Osteoblast (primary cell): ENCODE measurements at places on chromosomes 5 and 9. TPM values are rescaled to one million over a fixed set of nuclear protein-coding genes. Genes with fewer than 3 reads are reported as not detected.

The ECM2 gene
- total RNA-seq: 55.4 and 62.2 TPM in 2 replicates

The TAF11L5 gene
- total RNA-seq: not detected in 2 replicates

The CDKN2B-AS1 gene
- total RNA-seq: 15.2 and 16.5 TPM in 2 replicates

The ARL10 gene
- 8.3 and 14.1 TPM in 2 replicates for total RNA-seq

The PDGFRB gene
- total RNA-seq: 531 and 567 TPM in 2 replicates

The ST8SIA4 gene
- total RNA-seq: 1.4 and 1.8 TPM in 2 replicates

The ZBED3 gene
- 1.1 and 4.7 TPM in 2 replicates for total RNA-seq

The RNF183 gene
- total RNA-seq: not detected in 2 replicates

The FBXO10 gene
- 27.7 and 28.6 TPM in 2 replicates for total RNA-seq

The AQP7 gene
- 0.59 TPM in 1 of 2 replicates, not detected in the other for total RNA-seq

GRCh38 chr5:18544421-18544820, 910.2 kb downstream of the TAF11L14 start:
- H3K4me1 ChIP-seq: no peaks in the 10 kb centered on the region
- no peak overlapping the region for H3K27ac ChIP-seq
- no peak overlapping the region for H3K4me3 ChIP-seq
- no peaks in the 10 kb centered on the region for H3K27me3 ChIP-seq
- DNase-seq: no peak

DNA sequence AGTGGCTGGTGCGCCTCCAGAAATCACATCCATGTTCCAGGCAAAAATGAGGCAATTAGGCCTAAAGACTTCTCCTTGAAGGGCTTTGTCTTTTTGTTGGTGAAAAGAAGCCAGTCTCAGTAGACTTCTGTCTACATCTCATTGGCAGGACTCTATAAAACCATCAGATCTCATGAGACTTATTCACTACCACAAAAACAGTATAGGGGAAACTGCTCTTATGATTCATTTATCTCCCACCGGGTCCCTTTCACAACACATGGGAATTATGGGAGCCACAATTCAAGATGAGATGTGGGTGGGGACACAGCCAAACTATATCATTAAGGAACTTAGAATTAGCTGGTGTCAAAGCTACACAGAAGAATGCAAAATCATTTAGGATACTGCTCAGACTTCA, 77.7 kb upstream of the SNX2 start:
- H3K4me1 ChIP-seq: peaks cover 7% of the 10 kb centered on the region
- H3K36me3 ChIP-seq: no peaks in the 10 kb centered on the region
- H3K4me3 ChIP-seq: no peak overlapping the region
- H3K27me3 ChIP-seq: no peaks in the 10 kb centered on the region
- no peak overlapping the region for H3K27ac ChIP-seq
- no peak for DNase-seq

DNA sequence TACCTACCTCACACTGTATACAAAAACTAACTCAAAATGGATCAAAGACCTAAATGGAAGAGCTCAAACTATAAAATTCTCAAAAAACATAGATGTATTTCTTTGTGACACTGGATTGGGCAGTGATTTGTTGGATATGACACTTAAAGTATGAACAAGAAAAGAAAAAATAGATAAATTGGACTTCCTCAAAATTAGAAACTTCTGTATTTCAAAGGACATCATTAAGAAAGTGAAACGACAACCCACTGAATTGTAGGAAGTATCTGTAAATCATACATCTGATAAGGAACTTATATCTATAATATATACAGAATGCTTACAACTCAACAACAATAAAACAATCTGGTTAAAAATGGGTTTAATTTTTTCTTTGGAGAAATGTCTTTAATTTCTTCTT, 96.7 kb downstream of the NRG2 start:
- H3K36me3 ChIP-seq: no peaks in the 10 kb centered on the region
- H3K27me3 ChIP-seq: peaks cover 36% of the 10 kb centered on the region
- no peaks in the 10 kb centered on the region for H3K4me1 ChIP-seq
- DNase-seq: no peak
- H3K27ac ChIP-seq: no peak overlapping the region

- H3K4me3 ChIP-seq: no peak overlapping the region
- no peak overlapping the region for H3K27ac ChIP-seq
- H3K27me3 ChIP-seq: no peaks in the 10 kb centered on the region
- no peak for DNase-seq
- peaks cover 6% of the 10 kb centered on the region for H3K4me1 ChIP-seq
Measured at GRCh38 chr5:96817506-96817905, 9.8 kb upstream of the ERAP1 start.

- peaks cover 7% of the 10 kb centered on the region for H3K27me3 ChIP-seq
- H3K4me3 ChIP-seq: no peak overlapping the region
- no peak overlapping the region for H3K27ac ChIP-seq
- H3K4me1 ChIP-seq: no peaks in the 10 kb centered on the region
- peak; percentile 80 for DNase-seq
- H3K36me3 ChIP-seq: no peaks in the 10 kb centered on the region
Measured at GRCh38 chr5:171462136-171462927, 42.9 kb downstream of the FGF18 start.

DNA sequence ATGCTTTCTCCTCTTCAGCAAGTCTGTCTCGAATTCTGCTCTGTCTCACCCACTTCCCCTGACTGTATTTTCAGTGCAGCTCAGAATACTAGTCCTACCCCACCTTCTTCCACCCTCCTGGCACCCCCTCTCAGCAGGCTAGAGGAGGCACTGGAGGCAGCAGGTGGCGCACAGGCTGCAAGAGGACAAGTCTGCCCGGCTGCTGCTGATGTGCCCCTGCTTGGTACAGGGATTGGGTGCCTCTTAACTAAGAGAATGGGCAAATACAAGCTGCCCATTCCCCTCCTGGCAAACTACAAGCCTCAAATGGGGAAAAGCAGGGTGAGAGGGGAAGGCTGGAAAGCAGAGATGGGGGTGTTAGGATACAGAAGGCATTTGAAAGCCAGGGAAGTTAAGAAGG, 5.1 kb downstream of the TLN1 start:
- H3K27me3 ChIP-seq: no peaks in the 10 kb centered on the region
- no peak for DNase-seq
- H3K36me3 ChIP-seq: peaks cover 44% of the 10 kb centered on the region
- peaks cover 52% of the 10 kb centered on the region for H3K4me1 ChIP-seq
- H3K27ac ChIP-seq: peak overlapping the region; percentile 87
- peak overlapping the region; percentile 90 for H3K4me3 ChIP-seq

- H3K27ac ChIP-seq: no peak overlapping the region
- no peaks in the 10 kb centered on the region for H3K36me3 ChIP-seq
- peaks cover 15% of the 10 kb centered on the region for H3K4me1 ChIP-seq
- no peaks in the 10 kb centered on the region for H3K27me3 ChIP-seq
Measured at GRCh38 chr5:83255268-83255667, 177.9 kb downstream of the XRCC4 start.

- H3K36me3 ChIP-seq: no peaks in the 10 kb centered on the region
- DNase-seq: no peak
- no peak overlapping the region for H3K27ac ChIP-seq
Measured at GRCh38 chr9:125638239-125639045, 68.6 kb downstream of the MAPKAP1 start.

DNA sequence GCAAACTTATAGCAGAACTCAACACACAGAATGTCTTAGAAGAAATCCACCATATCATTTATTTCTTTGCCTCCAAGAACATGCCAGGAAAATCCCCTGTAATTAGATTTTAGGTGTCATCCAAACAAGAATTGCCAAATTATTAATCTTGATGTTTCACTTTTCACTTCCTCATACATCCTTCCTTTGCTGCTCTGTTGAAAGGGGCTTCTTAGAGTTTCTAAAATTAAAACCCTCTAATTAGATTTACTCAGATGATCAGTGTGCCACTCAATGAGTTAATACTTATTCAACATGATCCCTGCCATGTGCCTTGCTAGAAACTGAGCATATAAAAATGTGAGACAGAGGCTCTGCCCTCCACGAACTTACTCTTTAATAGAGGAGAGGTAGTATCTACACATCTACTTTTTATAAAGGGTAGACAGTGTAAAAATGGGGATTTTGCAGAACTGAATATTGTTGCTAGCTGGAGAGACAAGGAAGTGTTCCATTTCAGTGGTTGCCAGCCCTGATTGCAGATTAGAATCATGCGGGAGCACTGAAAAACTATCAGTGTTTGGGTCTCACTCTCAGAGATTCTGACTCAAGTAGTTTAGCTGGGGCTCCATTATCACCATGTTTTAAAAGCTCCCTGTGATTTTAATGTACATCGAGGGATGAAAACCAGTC, 498.4 kb downstream of the TLE4 start:
- peaks cover 13% of the 10 kb centered on the region for H3K4me1 ChIP-seq
- no peak overlapping the region for H3K4me3 ChIP-seq
- H3K27me3 ChIP-seq: no peaks in the 10 kb centered on the region
- DNase-seq: no peak
- H3K27ac ChIP-seq: no peak overlapping the region

DNA sequence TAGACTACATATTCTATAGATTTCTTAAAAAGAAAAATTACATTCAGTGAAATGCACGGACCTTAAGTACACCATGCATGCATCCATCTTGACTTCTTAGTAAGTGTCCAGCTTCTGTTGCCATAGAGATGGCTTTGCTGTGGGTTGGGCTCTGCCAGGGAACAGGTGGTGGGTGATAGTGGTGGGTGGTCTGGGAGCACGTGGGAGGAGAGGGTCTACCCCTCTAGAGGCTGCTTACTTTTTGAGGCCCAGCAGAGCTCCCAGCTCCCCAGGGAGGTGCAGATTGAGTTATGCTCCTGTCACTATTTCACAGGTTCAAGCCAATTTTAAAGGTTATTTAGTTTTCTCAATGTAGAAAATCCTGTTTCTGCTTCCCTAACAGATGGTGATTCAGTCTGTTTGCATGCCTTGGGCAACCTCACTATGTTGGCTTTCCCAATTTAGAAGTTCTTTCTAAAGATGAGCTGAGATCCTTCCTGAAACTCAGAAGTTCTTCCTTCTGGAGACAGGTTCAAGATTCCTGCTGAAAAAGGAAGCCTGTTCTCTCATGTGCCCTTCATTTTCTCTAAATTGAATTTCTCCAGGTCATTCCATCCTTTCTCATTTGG, 107.4 kb upstream of the LHFPL2 start:
- DNase-seq: no peak
- peaks cover 52% of the 10 kb centered on the region for H3K4me1 ChIP-seq
- H3K27ac ChIP-seq: no peak overlapping the region
- H3K4me3 ChIP-seq: no peak overlapping the region
- H3K36me3 ChIP-seq: no peaks in the 10 kb centered on the region
- no peaks in the 10 kb centered on the region for H3K27me3 ChIP-seq

- peak; percentile 59 for DNase-seq
- H3K4me1 ChIP-seq: no peaks in the 10 kb centered on the region
- no peaks in the 10 kb centered on the region for H3K36me3 ChIP-seq
- no peak overlapping the region for H3K4me3 ChIP-seq
Measured at GRCh38 chr5:137778772-137779564, 24.8 kb upstream of the HNRNPA0 start.

GRCh38 chr9:75186767-75187380, 98.6 kb downstream of the OSTF1 start:
- H3K36me3 ChIP-seq: no peaks in the 10 kb centered on the region
- H3K27me3 ChIP-seq: no peaks in the 10 kb centered on the region
- no peak for DNase-seq
- no peak overlapping the region for H3K27ac ChIP-seq
- peaks cover 10% of the 10 kb centered on the region for H3K4me1 ChIP-seq
- no peak overlapping the region for H3K4me3 ChIP-seq

- H3K27me3 ChIP-seq: no peaks in the 10 kb centered on the region
- no peaks in the 10 kb centered on the region for H3K36me3 ChIP-seq
- H3K4me1 ChIP-seq: no peaks in the 10 kb centered on the region
- no peak overlapping the region for H3K27ac ChIP-seq
- no peak for DNase-seq
- H3K4me3 ChIP-seq: no peak overlapping the region
Measured at GRCh38 chr5:20515606-20516005, 527.6 kb upstream of the CDH18 start.

GRCh38 chr5:156913719-156914370, 49.2 kb downstream of the TIMD4 start:
- no peak overlapping the region for H3K4me3 ChIP-seq
- H3K36me3 ChIP-seq: no peaks in the 10 kb centered on the region
- no peaks in the 10 kb centered on the region for H3K4me1 ChIP-seq
- no peak overlapping the region for H3K27ac ChIP-seq

DNA sequence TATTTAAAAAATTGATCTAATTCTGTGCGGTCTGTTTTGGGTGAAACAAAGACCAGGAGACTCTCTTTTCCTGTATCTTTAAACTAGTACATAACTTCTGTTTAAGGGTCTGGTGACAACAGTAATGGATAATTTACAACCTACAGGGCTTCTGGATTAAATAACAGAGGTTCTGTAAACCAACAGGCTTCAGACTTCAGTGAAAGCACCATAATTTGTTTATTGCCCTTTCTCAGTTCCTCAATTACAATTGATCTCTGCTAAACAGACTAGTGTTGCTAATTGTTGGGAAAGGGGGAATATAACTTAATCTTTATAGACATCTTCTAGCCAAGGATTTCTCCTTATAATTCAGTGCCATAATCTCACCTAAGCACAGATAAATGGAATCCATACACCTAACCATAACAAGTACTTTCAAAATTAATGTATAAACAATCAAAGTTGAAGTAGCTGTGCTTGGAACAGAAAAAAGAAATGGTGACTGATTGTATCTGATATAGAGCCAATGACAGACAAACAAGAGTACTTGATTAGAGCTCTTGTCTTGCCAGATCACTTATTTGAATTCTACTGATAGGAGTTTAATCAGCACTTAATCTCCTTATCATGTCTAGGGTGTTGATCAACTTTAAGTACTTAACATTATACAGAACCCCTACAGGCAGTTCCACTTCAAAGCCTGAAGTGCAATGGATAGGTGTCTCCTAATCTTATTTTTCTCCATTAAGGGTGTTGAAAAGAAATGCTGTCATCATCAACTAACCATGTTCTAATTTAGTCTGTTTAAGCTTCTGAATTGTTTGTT, 536.0 kb downstream of the NR2F1-AS1 start:
- H3K27me3 ChIP-seq: no peaks in the 10 kb centered on the region
- H3K4me1 ChIP-seq: no peaks in the 10 kb centered on the region
- DNase-seq: no peak
- no peak overlapping the region for H3K4me3 ChIP-seq
